NCI-H510A (cell line): ENCODE measurements at places on chromosomes 16 and 17.

- no peak for DNase-seq
Measured at GRCh38 chr16:13999895-14000425, 71.2 kb upstream of the MRTFB start.

GRCh38 chr16:21952040-21952792, 945 bp upstream of the UQCRC2 start:
- peak; percentile 68 for DNase-seq

- no peak for DNase-seq
Measured at GRCh38 chr16:88835383-88835782, 21.4 kb downstream of the GALNS start.

GRCh38 chr16:85057948-85058347, 30.4 kb downstream of the KIAA0513 start:
- DNase-seq: no peak

DNA sequence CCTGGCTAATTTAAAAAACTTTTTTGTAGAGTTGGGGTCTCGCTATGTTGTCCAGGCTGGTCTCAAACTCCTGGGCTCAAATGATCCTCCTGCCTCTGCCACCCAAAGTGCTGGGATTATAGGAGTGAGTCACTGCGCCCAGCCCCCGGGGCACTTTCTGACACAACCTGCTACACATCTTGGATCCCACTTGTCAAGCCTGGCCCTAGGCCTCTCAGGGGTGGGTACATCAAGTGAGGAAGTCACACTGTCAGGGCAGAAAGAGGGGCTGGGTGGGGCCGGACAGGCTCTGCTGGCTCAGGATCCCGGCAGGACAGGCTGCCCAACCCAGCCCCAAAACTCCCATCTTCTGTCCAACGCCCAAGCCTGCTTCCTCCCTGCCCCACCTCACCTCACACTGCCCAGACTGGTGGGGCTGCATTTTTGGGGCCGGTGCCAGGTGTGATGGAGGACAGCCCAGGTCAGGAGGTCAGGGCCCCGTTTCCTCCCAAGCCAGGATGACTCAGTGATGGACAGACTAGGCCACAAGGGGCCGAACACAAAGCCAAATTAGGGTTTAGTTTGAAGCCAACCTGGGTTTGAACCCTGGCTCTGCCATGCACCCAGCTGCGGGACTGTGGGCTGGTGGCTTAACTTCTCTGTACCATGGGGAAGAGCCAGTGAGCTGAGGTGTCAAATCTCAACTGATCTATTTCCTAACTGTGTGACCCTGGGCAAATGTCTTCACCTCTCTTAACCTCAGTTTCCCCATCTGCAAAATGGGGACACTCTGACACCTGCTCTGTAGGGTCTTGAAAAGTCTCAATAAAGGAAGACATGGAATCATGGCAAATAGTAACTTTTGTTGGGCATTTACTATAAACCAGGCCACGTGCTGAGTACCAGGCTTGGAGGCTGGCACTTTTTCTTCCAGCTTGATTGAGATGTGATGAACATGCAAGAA, 8.9 kb upstream of the PPL start:
- no peak for DNase-seq

GRCh38 chr16:61050547-61050946, 985.7 kb downstream of the CDH8 start:
- DNase-seq: no peak
